ENCODE measurements at places on chromosomes 7 and 10. TPM values are rescaled to one million over a fixed set of nuclear protein-coding genes. Genes with fewer than 3 reads are reported as not detected.

CHRM2 gene
- total RNA-seq, result 20.8 TPM

AGR2 gene
- total RNA-seq, result not detected

HOXA7 gene
- total RNA-seq, result 0.44 TPM

CYP26C1 gene
- total RNA-seq, result not detected

CYP2C9 gene
- total RNA-seq, result not detected

MYL10 gene
- not detected for total RNA-seq

SLC26A5 gene
- not detected for total RNA-seq

CHAT gene
- not detected for total RNA-seq
